ENCODE measurements at places on chromosomes 5 and 9. TPM values are rescaled to one million over a fixed set of nuclear protein-coding genes. Genes with fewer than 3 reads are reported as not detected.
A peak's percentile ranks its signal among the peaks of the same experiment; 100 is the strongest.

GRCh38 chr5:141208478-141208877 lies at the start of gene PCDHB12:
Gene PCDHB12 (plus strand): TSS chr5:141208719. CDS start chr5:141208908, 189 bp downstream.
- H3K27ac ChIP-seq, result no peak within 1 kb of the TSS
- no peaks in the 10 kb centered on the region for H3K27me3 ChIP-seq
- no peak within 1 kb of the TSS for H3K4me3 ChIP-seq
- H3K4me1 ChIP-seq, result no peaks in the 10 kb centered on the region
- no peaks in the 10 kb centered on the region for H3K36me3 ChIP-seq
- no peak for DNase-seq

OTP gene
- not detected for total RNA-seq

DNA sequence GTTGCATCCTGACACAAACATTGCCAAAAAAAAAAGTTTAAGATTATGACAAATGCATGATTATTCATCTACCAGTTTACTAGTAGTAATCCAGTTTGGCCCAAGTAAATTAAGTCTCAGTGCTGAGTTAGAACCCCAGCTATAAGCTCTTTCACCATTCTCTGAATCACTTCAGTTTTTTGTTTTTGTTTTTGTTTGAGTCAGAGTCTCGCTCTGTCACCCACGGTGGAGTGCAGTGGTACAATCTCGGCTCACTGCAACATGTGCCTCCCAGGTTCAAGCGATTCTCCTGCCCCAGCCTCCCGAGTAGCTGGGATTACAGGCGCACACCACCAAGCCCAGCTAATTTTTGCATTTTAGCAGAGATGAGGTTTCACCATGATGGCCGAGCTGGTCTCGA lies 1.5 kb upstream of the PCYOX1L start:
- no peak overlapping the region for H3K27ac ChIP-seq
- DNase-seq, result no peak
- peaks cover 6% of the 10 kb centered on the region for H3K4me1 ChIP-seq
- no peaks in the 10 kb centered on the region for H3K27me3 ChIP-seq
- no peaks in the 10 kb centered on the region for H3K36me3 ChIP-seq
- H3K4me3 ChIP-seq, result no peak overlapping the region

DNA sequence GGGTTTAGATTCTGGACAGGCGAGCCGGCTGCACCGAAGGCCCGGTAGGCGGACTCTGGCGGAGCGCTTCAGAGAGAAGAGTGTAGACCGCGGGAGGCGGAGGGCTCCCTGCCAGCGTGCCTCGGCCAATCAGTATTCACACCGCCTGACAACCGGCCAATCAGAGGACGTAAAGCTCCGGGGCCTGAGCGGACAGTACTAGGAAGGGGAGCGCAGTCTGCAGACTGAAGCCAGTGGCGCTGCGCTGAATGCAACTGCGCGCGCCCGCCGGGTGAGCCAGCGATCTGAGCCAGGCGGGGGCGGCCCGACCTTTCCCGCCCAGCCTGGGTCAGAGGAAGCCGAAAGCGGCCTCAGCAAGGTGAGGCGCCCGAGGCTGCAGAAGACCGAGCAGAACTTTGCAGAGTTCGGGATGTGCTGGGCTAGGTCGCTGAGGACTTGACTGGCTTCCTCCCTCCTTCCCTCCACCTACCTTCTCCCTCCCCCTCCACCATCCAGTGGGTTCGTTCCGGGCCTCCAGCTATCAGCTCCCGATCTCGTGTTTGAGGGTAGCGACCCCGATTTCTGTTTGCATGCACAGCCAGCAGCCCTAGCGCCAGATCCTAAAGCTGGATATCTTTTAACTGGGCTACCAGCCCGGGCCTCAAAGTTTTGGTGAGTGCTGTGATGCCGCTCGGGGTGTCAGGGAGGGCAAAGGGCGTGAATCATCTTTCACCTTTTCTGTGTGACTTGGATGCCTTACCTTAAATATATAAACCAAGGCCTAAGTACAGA lies at the start of gene DMRT2:
TSS of gene DMRT2 (plus strand) at position 233 of the 771 bp plus-strand sequence. CDS start 1,257 bp downstream, outside the sequence.
- no peaks in the 10 kb centered on the region for H3K27me3 ChIP-seq
- peak; percentile 92 for DNase-seq
- H3K4me1 ChIP-seq, result peaks cover 4% of the 10 kb centered on the region
- no peak within 1 kb of the TSS for H3K27ac ChIP-seq
- peak within 1 kb of the TSS; percentile 48 for H3K4me3 ChIP-seq

GRCh38 chr9:97860451-97861147 lies 7.6 kb downstream of the FOXE1 start:
- no peak overlapping the region for H3K27ac ChIP-seq
- DNase-seq, result no peak
- no peaks in the 10 kb centered on the region for H3K27me3 ChIP-seq
- H3K4me3 ChIP-seq, result no peak overlapping the region
- H3K4me1 ChIP-seq, result no peaks in the 10 kb centered on the region
- no peaks in the 10 kb centered on the region for H3K36me3 ChIP-seq

ERP44 gene
- 23.9 TPM for total RNA-seq

DNA sequence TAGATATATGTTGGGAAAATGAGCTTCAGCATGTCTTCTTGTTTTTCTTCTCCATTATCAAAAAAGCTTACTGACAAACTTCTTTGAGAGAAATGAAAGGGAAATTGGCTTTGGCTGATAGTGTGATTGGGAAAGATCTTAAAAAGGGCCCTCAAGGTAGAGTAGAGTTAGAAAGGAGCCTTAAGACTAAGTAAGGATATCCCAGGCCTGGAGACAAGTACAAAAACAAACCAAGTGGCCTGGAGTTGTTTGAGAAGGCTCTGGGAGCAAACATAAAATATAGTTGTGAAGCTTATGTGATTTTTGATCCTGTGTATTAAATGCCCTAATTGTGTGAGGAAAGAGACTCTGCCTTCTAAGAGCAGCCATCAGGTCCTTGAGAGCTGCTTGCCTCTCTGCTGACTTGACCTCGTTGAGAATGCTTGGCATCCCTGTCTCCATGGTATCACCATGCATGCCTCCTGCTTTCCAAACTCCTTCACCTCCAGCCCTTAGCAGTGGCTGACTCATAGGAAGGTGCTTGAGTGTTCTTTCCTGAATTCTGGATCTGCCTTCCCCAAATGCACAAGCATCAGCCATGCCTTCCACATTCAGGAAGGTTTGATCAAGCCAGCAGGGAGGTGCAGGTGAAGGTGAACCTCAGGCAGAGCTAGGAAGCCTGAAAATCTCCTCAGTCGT lies 78.9 kb downstream of the SMARCA2 start:
- H3K27me3 ChIP-seq, result no peaks in the 10 kb centered on the region
- DNase-seq, result no peak
- H3K4me1 ChIP-seq, result no peaks in the 10 kb centered on the region

IFNA13 gene
- total RNA-seq, result not detected

ANKRD20A1 gene
- total RNA-seq, result not detected

FBXW5 gene
- total RNA-seq, result 66.8 TPM

DNA sequence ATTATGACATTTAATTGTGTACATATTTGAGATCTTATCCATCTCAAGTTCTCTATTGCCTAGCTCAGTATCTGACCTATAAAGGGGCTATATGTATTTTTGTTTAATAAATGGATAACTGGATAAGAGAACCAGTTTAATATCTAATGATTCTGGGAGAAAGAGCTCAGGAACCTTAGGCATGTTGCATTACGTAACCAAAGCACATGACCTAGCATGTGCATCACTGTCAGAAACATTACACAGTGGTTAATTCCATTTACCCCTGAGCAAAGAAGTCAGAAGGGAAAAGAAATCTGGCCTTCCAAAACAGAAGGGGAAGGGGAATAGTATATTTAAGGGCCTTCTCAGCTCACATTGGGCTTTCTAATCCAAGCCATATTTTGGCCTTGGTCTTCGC lies 12.3 kb downstream of the PAPPA start:
- no peaks in the 10 kb centered on the region for H3K27me3 ChIP-seq
- no peak overlapping the region for H3K4me3 ChIP-seq
- H3K4me1 ChIP-seq, result no peaks in the 10 kb centered on the region

DNA sequence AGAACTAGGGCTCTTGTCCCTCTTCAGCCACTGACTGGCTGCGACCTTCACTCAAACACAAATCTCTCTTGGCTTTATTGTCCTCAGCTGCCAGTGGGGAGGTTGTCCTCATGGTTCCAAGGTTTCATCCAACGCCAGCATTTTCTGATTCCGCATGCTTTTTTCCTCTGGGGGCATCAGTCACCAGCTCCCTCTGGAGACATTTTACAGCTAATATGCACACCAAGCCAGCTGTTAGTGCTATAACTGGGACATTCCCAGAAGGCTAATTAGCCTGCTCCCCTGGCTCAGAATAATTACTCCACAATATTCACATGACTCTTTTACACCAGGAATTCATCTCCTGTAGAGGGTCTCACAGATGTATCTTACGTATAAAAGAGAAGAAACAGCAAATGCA lies 193.6 kb upstream of the ANKRD55 start:
- no peak for DNase-seq
- peaks cover 14% of the 10 kb centered on the region for H3K4me1 ChIP-seq
- no peak overlapping the region for H3K4me3 ChIP-seq
- no peaks in the 10 kb centered on the region for H3K36me3 ChIP-seq

DNA sequence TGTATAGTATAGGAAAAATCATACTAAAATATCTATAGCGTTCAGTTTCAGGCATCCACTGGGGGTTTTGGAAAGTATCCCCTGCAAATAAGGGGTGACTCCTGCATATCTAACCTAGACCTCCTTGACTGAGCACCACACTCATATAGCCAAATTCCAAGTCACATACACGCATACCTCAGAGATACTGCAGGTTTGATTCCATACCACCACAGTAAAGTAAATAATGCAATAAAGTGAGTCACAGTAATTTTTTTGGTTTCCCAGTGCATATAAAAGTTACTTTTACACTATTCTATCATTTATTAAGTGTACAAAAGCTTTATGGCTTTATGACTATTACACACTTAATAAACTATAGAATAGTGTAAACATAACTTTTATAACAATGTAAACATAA lies 151.3 kb downstream of the CCDC192 start:
- H3K4me1 ChIP-seq, result peaks cover 17% of the 10 kb centered on the region
- no peak overlapping the region for H3K4me3 ChIP-seq
- H3K27ac ChIP-seq, result no peak overlapping the region
- H3K27me3 ChIP-seq, result no peaks in the 10 kb centered on the region

GRCh38 chr5:39186289-39186688 lies 33.1 kb downstream of the FYB1 start:
- H3K4me1 ChIP-seq, result peaks cover 38% of the 10 kb centered on the region
- no peak for DNase-seq
- H3K27me3 ChIP-seq, result no peaks in the 10 kb centered on the region
- H3K27ac ChIP-seq, result peak overlapping the region; percentile 20
- H3K36me3 ChIP-seq, result no peaks in the 10 kb centered on the region
- H3K4me3 ChIP-seq, result no peak overlapping the region

LCN12 gene
- total RNA-seq, result 20.0 TPM

DNA sequence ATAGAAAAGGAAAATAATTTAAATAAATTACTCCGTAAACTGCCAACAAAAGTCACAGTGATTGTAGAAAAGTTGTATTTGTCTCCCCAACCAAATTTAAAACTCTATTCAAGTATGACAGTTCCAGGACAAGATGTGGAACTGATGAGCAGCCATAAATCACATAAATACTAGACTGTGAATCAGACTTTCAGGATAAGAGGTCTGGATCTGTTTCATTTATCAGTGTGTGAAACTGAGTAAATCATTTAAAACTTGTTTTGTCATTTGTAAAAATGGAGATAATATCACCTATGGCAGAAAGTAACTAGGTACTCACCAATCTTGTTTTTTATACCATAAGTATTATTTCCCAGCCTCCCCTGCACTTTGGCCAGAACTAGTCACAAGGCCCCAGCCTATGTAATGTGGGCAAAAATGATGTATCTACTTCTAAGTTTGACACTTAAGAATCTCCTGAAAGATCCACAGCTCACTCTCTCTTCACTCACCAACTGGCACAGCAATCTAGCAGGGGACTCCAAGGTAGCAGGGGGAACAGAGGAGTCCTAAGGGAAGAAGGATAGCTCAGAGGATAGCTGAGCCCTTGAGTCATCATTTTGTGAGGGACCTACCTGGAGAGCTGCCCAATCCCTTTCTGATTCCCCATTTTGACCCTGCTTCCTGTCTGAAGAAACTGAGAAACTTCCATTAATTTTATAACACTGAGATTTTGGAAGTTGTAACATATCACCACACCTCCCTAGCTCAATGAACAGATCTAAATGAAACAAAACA lies 31.6 kb downstream of the TMEM161B start:
- H3K27me3 ChIP-seq, result no peaks in the 10 kb centered on the region
- no peaks in the 10 kb centered on the region for H3K4me1 ChIP-seq
- H3K4me3 ChIP-seq, result no peak overlapping the region
- H3K27ac ChIP-seq, result no peak overlapping the region

GRCh38 chr5:8053270-8053669 lies 184.3 kb downstream of the MTRR start:
- no peak overlapping the region for H3K4me3 ChIP-seq
- H3K27ac ChIP-seq, result no peak overlapping the region
- H3K36me3 ChIP-seq, result no peaks in the 10 kb centered on the region
- no peaks in the 10 kb centered on the region for H3K27me3 ChIP-seq
- H3K4me1 ChIP-seq, result no peaks in the 10 kb centered on the region
- no peak for DNase-seq

CNTNAP3 gene
- not detected for total RNA-seq

- no peak overlapping the region for H3K27ac ChIP-seq
- no peak for DNase-seq
- no peaks in the 10 kb centered on the region for H3K4me1 ChIP-seq
- no peaks in the 10 kb centered on the region for H3K36me3 ChIP-seq
Observed at GRCh38 chr5:89270901-89271300, 387.9 kb upstream of the MEF2C start.

ACOT12 gene
- 1.4 TPM for total RNA-seq

- no peak for DNase-seq
- H3K4me1 ChIP-seq, result no peaks in the 10 kb centered on the region
- no peaks in the 10 kb centered on the region for H3K36me3 ChIP-seq
- no peak overlapping the region for H3K27ac ChIP-seq
- H3K4me3 ChIP-seq, result no peak overlapping the region
- H3K27me3 ChIP-seq, result no peaks in the 10 kb centered on the region
Observed at GRCh38 chr9:89853161-89853560, 248.3 kb downstream of the GADD45G start.

GRCh38 chr5:135833961-135834638 lies 363 bp upstream of the SLC25A48 start:
- no peak for DNase-seq
- no peaks in the 10 kb centered on the region for H3K36me3 ChIP-seq
- no peak overlapping the region for H3K27ac ChIP-seq
- H3K4me1 ChIP-seq, result no peaks in the 10 kb centered on the region
- peak overlapping the region; percentile 57 for H3K4me3 ChIP-seq
